ENCODE measurements at places on chromosomes 11 and 22.

DNA sequence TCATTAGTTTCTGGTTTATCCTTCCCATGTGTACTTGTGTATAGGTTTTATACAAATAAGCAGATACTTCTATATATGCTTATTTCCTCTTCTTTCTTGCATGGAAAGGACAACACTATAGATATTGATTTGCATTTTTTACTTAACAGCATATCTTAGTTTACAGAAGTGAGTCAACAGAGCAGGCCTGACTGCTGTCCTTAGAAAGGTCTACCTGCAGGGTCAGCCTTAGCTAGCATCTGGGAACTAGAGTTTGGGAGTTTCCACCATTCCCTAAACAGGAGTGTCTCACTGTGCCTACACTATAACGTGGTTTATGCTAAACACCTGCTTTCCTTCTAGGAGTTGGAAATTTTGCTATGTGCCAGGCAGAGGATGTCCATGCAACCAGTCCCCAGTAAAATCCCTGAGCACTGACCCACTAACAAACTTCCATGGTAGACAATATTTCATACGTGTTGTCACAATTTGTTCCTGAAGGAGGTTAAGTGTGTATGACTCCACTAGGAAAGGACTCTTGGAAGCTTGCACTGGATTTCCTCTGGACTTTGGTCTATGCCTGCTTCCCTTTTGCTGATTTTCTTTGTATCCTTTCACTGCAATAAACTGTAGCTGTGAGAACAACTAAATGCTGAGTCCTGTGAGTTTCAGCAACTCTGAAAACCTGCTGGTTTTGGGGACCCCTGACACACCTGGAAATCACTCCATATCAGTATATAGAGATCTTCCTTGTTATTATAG is 17.7 kb downstream of the PRR14L start:
- no peak for DNase-seq

DNA sequence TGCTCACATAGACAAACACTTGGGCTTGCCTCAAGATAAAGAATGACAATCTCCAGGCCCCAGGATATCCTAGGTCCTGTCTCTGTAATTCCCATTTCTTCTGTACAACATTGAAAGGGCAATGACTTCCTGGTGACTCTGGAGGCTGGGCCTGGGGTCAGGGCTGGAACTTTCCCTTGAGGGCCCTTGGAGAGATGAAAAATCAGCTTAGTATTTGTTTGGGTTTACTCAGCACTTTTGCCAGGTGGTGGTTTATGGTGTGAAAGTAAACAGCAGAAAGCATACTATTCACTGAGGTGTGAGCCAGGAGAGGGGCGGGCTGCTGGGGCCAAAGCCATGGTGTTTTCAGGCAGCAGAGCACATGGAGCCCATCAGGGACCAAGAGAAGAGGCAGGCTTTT is 214.7 kb upstream of the NARS2 start:
- DNase-seq = no peak

- no peak for DNase-seq
Measured at GRCh38 chr22:42273855-42274451, 3.5 kb upstream of the TCF20 start.

- no peak for DNase-seq
Measured at GRCh38 chr11:65654375-65655349, 8.1 kb downstream of the RELA start.

DNA sequence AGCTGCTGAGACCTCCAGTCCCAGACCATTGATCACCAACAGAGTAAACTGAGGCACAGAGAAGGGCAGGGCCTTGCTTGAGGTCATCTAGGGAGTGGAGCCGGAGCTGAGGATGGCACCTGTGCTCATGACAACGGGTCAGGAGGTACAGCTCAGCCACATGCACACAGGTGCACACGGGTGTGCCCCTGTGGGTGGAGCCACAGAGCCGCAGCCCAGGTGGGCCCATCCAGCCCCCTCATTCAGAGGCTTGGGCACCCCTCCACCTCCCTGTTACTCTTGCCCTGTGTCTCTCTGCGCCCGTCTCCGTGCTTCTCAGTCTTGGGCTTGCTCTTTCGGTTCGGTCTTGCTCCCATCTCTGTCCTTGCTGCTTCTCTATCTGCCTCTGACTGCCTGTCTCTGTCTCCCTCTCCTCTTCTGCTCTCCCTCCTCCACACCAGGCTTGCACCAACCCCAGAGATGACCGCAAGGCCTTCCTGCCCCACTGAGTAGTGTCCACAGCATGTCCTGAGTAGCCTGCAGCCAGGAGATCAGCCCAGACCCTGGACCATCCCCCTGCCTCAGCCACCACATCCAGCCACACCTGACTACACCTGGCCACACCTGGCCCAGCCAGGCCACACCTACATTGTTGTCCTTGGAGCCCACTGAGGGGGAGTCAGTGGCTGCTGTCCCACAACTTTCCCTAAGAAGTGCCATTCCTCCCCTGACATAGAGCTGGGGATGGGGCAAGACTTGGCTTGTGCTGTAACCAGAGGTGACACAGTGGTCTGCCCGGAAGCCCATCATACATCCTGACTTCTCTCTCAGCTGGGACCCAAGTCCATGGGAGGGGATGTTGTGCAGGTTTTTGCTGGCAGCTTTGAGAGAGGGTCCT is 39.3 kb upstream of the CRYBB3 start:
- DNase-seq = no peak

DNA sequence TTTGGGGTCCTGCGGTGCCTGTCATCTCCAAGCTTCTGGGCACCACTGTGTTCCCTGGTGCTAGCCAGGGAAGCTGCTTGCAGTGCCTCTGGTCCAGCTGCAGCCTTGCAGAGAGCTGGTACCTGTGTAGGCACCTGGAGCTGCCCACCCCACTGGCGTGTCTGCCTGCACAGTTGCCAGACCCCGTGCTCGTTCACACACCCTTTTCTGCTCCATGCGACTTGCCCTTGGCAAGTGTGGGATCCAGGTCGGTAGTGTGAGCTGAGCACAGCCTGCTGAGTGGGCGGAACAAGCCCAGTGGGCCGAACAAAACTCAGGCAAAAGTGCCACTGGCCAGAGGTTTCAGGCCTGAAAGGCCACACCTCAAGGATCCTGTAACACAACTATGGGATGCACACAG is 146.5 kb upstream of the MTMR2 start:
- no peak for DNase-seq

DNA sequence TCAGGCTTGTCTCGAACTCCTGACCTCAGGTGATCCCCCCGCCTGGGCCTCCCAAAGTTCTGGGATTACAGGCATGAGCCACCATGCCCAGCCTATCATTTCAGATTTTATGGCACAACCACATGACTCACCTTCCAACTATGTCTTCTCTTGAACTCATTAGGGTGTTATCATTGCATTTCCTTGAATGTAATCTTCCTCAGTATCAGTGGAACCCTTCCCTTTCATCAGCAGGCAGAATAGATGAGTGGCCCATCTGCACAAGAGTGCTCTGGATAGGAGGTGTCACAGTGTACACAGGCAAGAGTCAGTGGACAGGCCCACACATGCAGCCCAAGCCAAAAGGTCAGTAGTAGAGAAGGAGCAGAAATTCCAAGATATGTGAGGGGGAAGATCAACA is 29.1 kb upstream of the AQP11 start:
- DNase-seq = no peak

- no peak for DNase-seq
Measured at GRCh38 chr11:69053546-69054396, 5.0 kb downstream of the TPCN2 start.

DNA sequence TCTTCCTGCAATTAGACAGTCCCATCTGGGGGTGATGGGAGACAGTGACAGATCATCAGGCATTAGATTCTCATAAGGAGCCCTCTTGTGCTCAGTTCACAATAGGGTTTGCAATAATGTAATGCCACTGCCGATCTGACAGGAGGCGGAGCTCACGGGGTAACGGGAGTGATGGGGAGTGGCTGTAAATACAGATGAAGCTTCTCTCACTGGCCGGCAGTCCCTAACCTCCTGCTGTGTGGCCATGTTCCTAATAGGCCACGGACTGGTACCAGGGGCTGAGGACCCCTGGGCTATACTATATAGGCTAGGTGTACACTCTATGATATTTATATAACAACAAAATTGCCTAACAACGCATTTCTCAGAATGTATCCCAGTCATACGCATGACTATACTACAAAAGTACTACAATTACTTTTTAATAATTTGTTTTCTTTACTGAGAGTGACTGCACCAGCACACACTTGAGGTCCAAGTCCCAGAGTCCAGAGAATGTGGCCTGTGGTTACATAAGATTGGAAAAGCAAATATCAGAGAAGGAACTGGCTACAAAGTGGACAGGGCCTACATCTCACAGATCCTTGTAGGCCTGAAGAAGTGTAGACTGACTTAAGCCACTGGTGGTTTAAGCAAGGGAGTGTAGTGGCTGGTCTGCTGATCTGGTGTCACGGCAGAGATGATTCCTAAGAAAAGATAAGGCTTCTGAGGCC is 200.0 kb downstream of the LARGE1 start:
- DNase-seq = no peak

DNA sequence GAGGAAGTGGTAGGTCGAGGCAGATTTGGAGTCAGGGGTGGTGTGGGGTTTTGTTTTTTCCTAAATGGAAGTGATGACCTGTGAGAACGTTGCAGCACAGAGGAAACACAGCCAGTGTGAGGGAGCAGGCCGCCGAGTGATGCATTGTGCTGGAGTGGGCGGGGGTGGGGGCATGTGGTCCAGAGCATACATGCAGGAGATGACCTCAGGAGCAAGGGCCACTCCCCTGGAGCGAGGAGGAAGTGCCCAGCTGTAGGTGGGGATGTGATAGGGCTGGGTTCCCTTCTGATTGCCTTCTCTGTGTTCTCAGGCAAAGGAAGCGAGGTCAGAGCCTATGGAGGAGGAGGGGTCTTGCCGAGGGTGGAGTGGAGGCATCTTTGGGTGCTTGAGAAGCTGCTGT is 81.4 kb downstream of the PPP6R3 start:
- no peak for DNase-seq

DNA sequence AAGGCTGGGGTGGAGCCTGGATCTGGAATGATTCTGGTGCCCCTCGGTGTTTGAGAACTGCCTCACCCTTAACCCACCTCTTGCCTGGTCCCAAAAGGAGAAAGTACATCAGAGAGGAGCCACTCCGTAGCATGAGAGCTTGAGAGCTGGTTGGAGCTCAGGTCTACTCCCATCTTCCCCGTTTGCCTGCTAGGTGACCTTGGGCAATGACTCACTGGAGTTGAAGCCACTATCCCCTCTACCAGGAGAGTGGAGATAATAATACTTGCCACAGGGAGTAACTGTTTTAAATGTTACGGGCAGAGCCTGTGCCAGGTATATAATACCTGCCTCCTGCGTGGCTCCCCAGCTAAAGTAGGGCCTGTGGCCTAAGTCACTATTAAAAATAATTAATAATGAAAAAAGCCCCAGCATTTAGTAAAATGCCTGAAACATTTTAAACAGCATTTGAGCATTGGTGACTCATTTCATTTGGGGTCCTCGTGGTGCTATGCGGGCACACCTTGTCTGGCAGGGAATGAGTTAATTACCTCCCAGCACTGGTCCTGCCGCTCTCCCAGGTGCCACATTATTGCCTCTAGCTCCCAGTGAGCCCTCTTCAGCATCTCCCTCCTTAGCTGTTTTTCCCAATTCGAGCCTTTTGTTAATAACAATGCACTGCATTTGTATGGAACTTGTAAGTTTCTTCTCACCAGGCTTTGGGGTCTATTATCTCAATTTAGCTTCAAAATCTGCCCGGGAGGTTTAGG is 22.5 kb downstream of the CYTH4 start:
- DNase-seq = no peak

- no peak for DNase-seq
Measured at GRCh38 chr11:35250621-35251020, 111.7 kb downstream of the CD44 start.

- DNase-seq = no peak
Measured at GRCh38 chr22:47160781-47161520, 398.5 kb downstream of the TBC1D22A start.

- DNase-seq = no peak
Measured at GRCh38 chr11:111573821-111574249, 28.4 kb upstream of the SIK2 start.

DNA sequence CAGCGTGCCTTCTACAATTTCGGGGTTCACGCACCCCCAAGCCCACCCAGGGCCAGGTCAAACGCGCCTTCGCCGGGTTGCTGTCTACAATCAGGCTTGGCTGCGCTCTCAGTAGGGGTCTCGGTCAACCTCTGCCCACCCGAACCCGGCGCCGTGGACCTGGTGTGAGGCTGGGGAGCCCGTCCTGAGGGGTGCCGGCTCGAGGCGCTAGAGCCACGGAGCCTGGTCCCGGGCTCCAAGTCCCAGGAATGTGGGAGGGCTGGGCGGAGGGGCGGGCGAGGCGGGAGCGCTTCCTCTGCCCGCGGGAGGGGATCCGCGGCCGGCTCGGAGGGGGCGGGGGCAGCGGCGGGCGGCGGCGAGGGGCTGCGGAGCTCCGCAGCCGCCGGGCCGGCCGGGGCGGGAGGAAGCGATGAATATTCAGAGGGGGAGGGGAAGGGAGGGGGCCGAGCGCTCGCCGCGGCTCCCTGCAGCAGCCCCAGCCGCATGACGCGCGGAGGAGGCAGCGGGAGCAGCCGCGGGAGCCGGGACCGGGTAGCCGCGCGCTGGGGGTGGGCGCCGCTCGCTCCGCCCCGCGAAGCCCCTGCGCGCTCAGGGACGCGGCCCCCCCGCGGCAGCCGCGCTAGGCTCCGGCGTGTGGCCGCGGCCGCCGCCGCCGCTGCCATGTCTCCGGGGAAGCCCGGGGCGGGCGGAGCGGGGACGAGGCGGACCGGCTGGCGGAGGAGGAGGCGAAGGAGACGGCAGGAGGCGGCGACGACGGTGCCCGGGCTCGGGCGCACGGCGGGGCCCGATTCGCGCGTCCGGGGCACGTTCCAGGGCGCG is at the start of gene PTPRJ:
TSS of gene PTPRJ (plus strand) at position 472 of the 819 bp plus-strand sequence. CDS start 354 bp downstream, outside the sequence.
- peak; percentile 56 for DNase-seq

GRCh38 chr11:32400670-32401369 is 34.5 kb downstream of the WT1 start:
- DNase-seq = no peak

DNA sequence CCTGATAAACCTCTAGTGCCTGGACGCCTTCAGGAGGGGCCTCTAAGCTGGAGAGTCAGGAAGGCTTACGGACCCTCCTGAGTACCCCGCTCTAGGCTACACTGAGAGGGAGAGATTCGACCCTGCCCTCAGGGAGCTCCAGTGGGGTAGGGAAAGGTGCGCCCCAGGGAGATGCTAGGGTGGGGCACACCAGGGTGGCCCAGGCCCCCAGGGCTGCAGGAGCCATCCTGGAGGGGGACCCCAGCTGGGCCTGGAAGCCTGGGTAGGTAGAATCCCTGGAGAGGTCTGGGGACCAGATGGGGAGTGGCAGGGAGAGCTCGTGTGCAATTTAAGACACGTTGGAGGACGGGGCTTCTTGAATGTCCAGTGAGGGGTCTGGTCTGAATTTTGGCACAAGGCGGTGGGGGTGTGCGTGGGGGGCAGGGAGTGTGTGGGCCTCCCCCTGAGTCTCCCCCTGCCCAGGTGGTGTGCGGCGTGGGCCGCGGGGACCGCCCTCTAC is 4.7 kb downstream of the CARNS1 start:
- DNase-seq = no peak

GRCh38 chr11:68311160-68312116 is 953 bp upstream of the LRP5 start:
- no peak for DNase-seq

GRCh38 chr11:78192223-78192719 is 3.6 kb downstream of the USP35 start:
- no peak for DNase-seq

Data from stimulated activated naive CD4-positive, alpha-beta T cell treated with Interleukin-2 at 50 U/mL for 16 hours (primary cell).